ENCODE measurements at places on chromosomes 2 and 18.
A peak's percentile ranks its signal among the peaks of the same experiment; 100 is the strongest.

- no peak for DNase-seq
Observed at GRCh38 chr2:62974999-62975398, 75.6 kb upstream of the OTX1 start.

DNA sequence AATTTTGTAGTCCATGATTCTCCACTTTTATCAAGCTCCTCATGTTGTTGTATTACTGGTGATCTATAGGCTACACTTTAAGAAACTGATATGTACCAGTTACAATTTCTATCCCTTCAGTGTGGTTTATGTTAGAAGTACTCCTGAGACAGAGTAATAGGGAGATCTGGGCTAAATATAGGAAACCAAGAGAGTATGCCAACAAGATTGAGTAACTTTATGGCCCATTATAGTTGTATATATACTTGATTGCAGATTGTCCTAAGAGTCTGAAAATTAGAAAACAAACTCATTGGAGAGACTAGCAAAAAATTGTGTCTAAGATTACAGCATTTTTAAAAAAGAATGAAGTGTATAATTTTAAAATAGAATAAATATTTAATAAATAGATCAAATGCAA, 605.6 kb downstream of the XIRP2 start:
- no peak for DNase-seq

- no peak for DNase-seq
Observed at GRCh38 chr2:197254776-197255530, 55.6 kb downstream of the ANKRD44 start.

- DNase-seq: no peak
Observed at GRCh38 chr2:16881122-16881521, 215.5 kb upstream of the CYRIA start.

- peak; percentile 11 for DNase-seq
Observed at GRCh38 chr2:177489719-177490301, 97.2 kb downstream of the AGPS start.

DNA sequence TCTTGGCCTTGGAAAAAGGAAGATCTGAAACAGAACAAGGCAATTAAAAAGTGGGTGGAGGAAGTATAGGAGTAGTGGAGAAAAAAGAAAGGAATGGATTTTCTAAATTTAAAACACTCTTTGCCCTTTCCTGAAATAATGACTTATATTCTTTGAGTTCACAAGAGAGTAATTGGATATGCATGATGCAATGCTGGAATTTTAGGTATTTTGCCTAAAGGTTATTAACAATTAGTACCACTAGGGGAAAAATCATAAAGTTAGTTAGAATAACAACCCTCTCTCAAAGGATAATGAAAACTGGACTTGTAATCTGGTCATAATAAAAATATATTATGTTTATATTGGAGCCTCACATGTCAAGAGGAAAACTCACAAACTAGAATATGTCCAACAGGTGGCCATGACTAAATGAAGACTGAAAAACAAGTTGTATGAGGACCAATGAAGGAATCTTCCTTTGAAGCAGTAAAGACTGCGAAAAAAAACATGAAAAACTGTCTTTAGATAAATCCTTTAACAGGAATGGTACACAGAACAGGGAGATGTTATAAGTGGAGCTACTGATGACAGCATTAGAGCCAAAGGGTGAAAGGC, 281.8 kb downstream of the NCKAP5 start:
- DNase-seq: no peak

GRCh38 chr2:47050762-47051161, 104.3 kb downstream of the STPG4 start:
- no peak for DNase-seq

- DNase-seq: no peak
Observed at GRCh38 chr2:233459426-233459825, 105.1 kb downstream of the DGKD start.

DNA sequence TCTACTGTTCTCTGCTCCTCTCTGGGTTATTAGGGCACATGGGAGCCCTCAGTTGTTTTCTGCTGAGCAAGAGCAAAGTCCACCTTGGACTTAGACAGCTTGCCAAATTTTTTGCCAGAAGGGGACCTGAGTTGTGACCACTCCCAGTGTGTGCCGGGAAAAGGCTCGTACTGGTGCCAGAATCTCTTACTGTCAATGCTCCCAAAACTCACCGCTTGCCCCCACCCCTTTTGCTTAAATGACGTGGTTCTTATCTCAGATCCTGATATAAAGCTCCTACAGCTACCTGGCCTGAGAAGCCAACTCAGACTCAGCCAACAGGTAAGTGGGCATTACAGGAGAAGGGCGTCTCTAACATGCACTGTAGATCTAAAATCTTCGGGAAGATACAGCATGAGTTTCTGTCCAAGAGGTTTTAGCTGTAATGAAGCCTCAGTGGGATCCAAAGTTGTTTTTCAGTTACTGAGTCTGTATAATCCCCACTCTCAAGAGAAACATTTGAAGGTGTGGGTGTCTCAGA, at the start of gene REG1A:
REG1A (plus strand) TSS at position 295 of the 520 bp plus-strand sequence. CDS start 374 bp downstream, outside the sequence.
- no peak for DNase-seq

DNA sequence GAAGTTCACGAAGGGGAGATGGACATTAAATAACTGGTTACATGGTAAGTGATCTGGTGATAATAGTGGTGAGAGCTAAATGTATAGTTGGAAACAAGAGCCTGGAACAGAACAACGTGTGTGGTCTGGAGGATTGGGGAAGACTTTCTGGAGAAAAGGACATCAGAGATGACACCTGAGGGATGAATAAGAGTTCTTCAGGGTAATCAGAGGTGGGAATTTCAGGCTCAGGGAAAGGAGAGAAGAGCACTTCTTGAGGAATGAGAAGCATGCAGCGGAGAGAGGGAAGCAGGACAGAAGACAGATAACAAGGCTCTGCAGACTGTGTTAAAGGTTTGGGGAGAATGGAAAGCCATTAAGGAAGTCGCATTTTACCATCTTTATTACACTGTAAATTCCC, 450.7 kb downstream of the TNS1 start:
- no peak for DNase-seq

- no peak for DNase-seq
Observed at GRCh38 chr2:45845566-45845965, 194.1 kb downstream of the PRKCE start.

GRCh38 chr18:53745224-53745967, 479.1 kb downstream of the MBD2 start:
- DNase-seq: no peak

DNA sequence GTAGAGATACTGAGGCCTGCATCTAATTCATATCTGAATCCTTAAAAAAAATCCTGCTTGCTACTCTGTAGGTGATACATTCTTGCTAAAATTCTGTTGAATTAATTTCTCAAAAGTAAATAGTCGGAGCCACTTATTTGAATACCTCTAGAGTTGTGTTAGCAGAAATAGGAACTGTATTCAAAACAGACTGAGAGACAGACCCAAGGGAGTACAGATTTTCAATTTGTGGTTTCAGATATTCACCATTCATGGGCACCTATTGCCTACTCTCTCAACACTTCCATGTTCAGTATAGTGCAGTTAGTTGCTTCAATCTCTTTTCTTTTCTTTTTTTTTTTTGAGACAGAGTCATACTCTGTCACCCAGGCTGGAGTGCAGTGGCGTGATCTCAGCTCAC, 46.6 kb upstream of the CTLA4 start:
- DNase-seq: no peak

DNA sequence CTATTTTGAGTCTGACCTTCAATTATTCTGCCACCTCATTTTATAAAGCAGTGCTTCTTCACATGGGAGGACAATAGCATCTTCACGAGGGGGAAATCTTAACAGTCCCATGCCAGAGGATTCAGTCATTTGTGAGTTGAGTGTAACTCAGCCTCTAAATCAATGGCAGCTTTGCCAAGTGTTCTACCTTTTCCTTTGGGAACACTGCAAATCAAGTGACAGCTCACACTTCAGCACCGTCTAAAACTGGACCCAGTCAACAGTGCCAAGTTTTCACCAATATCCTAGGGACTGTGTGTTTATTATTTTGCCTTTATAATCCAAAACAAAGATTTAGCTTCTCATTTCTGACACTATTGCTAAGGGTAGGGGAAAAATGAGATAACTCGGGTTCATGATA, 133.6 kb downstream of the FIGN start:
- no peak for DNase-seq

GRCh38 chr2:237171396-237171795, 85.7 kb downstream of the COPS8 start:
- DNase-seq: no peak

DNA sequence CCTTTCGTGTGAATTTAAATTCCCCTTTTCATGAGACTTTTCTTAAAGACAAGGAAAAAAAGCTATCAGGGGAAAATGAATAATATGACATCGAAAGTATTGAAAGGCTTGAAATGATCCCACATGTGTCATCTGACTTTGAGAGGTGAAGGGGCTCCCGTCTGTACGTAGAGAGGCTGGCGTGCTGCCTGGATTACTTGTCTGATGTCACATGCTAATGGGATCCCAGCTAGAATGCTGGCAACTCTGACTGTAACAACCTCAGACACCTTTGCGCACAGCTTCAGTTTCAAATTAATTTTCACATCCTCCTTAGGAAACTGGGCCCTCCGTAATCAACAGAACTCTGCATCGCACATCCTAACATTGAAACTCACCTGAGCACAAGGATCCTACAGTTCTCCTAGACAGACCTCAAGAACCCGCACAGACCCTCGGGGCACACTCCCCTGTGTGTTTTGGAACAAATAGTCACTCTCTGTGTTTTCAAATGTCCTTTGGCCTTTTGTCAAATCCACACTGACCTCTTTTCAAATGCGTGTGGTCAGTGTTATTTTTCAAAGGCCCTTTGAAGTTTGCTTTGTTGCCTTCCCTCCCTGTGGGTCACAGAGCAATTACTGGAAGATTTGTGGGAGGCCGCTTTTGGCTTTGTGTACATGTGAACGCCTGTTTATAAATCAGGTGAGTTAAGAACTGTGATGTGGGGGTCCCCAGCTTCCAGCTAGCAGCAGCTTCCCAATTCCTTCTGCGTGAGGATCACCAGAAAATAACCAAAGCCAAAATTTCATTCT, 65.9 kb downstream of the IL1R2 start:
- no peak for DNase-seq

DNA sequence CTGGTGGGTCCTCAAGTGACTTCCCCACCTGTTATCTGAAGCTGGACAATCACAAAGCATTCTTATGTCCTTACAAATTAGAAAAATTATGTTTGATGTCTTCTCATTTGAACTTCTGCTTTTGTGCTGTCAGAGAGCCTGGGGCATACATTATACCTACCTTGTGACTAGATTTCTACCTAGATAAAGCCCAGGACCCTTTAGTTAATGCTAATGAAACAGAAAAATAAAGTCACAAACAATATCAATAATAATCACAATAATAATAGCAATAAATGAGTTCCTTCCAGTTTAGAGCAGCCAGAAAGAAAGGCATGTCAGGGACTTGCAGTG, 456.4 kb downstream of the SETBP1 start:
- no peak for DNase-seq

DNA sequence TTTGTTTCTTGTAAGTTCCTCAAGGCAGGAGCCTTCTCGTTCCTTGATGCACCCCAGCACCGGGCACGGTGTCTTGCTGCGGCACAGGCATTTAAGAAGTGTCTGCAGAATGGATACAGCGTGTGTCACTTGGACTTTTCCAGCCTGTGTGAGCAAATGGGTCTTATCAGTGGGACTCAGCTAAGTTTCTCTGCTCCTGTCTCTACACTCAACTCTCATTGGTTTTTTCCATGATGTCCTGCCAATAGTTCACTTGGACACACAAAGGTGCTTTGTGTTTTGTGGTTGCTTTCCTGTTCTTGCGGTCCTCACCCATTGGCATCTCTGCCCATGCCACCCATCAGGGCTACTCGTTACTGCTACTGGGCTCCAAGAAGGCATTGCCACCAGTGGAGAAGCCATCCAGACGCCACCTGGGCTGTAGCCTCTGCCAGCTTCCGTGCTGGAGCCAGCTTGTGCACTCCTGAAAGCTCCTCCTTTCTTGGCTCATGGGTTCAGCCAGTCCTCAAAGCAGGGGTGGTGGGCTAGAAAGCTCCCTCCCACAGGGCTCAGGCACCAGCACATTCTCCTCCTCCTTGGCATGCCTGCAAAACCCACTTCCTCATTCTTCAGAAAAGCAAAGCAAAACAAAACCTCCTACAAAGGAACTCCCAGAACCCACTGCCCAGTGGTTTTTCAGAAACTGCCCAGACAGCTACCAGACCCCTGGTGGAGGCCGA, 41.4 kb downstream of the IL1R2 start:
- no peak for DNase-seq

GRCh38 chr2:37767959-37768925, 96.8 kb upstream of the CDC42EP3 start:
- DNase-seq: no peak

GRCh38 chr2:30867385-30867784, 60.1 kb upstream of the CAPN13 start:
- DNase-seq: no peak

DNA sequence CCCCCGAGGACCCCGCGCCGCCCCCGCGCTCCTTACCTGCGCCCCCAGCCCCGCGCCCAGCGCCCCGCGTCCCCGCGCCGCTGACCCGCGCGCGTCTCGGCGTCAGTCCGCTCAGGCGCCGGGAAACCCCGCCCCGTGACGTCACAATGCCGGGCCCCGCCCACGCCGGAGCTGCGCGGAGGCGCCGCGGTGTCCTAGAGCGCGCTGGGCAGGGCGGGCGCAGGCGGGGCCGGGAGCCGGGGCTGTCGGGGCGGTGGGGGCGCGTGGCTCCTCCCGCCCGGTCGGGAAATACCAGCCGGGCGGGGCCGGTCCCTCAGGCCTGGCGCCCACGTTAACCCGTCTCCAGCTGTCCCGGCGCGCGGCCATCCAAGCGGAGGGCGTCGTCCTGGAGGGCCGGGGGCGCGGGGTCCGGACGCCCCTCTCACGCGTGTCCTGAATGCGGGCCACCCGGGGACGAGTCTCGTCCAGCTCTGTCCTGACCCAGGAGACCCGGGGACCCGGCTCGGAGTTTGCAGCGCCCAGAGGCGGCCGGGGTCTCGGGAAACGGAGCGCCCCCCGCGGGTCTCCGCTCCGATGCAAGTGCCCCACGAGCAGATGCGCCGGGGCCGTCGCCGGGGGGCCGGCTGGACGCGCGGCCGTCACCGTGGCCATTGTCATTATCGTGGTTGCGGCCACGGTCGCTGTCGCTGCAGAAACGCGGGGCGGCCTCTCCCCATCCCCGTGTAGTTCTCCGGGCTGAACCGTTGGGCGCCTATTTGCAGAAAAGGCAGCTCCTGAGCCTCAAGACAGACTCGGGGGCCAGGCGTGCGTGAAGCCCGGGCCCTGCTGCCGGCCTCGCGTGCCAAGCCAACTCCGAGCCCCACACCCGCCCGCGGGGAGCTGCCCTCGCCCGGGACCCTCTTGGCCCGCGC, at the start of gene SLC66A2:
SLC66A2 (minus strand) TSS at position 109 of the 911 bp plus-strand sequence. CDS start 727 bp downstream, outside the sequence.
- peak; percentile 72 for DNase-seq

- no peak for DNase-seq
Observed at GRCh38 chr2:17430326-17430725, 87.9 kb downstream of the RAD51AP2 start.

DNA sequence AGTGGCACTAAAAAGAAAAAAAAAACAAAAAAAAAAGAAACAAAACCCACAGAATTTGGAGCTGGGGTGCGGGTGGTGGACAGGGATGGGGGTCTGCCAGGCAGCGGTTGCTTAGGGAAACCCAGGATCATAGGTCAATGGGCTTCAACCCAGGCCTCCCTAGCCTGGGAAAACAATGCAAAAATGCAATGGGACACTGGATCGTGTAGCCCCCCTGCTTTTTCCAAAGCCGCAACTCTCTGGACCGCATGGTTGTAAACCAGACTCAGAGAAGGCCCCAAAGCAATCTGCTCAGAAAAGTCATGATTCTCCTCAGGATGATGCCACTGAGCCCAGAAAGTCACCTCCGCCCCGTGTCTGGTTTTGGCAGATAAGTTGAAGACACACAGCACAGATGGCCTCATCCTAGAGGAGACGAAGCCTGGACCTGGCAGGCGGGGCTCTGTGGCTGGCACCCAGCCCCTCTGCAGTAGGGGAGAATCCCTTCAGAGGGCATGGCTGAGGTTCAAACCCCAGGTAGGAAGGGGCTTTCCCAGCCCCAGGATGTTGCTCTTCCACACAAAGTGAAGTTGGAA, 5.1 kb downstream of the DLX2 start:
- DNase-seq: no peak

Data from HuH-7.5 (cell line).